CD4-positive, alpha-beta T cell treated with Interleukin-6 for 4 hours (primary cell): ENCODE measurements at places on chromosomes 7 and 10.

DNA sequence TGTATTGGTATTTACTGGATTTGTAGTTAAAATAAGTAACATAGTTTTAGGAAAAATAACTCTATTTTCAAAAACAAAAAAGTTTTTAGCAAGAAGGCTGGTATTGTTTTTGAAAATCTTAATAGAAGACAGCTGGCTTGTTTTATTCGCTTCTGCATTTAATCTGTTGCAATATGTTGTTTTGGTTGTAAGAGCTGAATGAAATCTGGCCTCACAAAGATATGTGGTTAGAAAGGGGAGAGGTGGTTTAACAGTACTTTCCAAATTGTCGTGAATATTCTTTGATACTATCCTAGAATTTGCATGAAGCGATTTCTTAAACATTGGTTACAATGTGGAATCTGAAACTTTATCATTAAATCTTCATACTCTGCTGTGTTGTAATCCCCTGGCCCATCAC is 355.9 kb upstream of the FZD8 start:
- no peak for DNase-seq

DNA sequence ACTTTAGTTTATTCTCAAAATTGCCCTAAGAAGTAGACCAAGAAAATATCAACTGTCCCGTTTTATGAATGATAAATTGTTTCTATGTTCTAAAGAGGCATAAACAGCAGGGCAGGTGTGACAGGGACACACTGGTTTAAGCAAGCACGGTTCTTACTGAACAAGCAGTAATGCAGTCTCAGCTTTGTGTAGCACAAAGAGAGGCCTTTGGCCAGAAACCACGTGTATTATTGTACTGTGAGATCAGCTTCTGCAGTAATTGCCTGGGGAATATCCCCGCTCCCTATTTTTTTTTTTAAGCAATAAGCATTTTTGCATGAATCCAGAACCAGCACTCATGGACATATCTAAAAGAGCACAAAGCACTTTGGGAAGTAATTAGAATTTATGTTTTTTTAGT is 255.4 kb downstream of the WDR11 start:
- DNase-seq: no peak

GRCh38 chr10:89505640-89506275 is 29.6 kb downstream of the SLC16A12 start:
- no peak for DNase-seq

DNA sequence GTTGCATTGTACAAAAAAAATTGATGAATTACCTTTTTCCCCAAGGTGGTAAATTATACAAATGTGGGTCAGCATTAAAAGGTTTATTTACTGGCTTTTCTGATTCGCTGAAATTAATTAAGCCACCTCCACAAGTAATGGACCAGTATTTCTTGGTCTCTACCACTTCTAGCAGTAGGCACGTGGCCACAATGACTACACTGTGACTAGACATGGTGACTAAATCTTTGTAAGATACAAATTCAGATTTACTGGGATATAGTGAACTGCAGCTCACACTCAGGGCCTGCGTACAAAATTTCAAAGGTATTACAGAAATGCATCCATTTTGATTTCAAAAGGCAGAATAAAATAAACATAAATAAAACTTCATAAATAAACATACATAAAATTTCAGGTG is 10.9 kb downstream of the HPSE2 start:
- DNase-seq: no peak

DNA sequence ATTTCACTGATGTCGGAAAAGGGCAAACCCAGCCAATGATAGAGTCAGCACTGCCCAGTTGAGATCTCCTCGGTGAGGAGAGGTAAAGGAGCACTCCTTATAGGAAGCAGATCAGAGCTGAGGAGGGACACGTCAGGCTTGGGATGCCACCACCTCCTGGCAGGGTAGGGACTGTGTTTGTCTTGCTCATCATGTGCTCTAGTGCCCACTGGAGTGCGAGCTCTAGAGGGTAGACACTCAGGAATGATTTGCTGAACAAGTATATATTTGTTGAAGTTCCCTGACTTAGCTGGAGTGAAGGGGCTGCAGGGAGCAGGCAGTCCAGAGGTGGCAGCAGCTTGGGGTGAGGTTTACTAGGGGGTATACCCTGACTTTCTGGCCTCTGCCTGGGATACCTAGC is 146.5 kb downstream of the NOC3L start:
- DNase-seq: no peak

DNA sequence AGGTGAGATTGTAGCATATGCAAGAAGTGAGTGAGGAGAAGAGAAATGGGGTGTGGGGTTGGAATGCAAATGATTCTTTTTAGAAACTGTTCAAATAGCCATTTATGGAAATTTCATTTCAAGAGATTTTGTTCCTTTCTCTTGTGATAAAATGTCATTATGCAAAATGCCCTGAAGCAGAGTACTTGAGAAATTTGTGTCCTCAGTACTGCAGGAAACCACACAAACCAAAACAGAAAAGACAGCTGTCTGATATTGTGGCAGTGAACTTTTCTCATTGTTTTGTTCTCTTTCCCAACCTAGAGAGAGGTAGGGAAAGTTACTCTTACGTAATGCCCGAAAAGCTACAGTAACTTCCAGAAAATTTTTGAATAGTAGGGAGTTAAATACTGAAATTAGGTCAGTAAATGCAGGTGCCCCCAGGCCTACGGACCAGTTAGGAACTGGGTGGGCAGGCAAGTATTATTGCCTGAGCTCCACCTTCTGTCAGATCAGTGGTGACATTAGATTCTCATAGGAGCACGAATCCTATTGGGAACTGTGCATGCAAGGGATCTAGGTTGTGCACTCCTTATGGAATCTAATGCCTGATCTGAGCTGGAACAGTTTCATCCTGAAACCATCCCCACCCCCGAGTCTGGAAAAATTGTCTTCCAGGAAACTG is 34.0 kb downstream of the DLD start:
- DNase-seq: no peak

DNA sequence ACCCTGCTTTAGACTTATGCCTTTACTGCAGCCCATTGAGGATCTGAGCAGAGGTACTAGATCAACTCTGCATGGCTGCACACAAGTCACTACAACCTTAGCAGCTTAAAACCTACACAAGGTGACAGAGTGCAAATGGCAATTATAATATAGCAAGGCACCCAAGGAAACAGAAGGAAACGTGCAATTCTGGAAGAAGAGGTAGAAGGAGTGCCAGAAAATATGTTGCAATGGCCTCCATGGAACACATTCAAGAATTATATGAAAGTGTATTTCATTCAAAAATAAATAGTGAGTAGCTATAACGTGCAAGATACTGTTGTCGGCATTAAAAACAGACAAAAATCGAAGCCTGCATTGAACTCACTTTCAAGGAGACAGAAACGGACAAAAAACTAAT is 2.9 kb upstream of the AKR1C8 start:
- DNase-seq: no peak

GRCh38 chr10:91210435-91210834 is 10.0 kb upstream of the PCGF5 start:
- DNase-seq: peak; percentile 28

DNA sequence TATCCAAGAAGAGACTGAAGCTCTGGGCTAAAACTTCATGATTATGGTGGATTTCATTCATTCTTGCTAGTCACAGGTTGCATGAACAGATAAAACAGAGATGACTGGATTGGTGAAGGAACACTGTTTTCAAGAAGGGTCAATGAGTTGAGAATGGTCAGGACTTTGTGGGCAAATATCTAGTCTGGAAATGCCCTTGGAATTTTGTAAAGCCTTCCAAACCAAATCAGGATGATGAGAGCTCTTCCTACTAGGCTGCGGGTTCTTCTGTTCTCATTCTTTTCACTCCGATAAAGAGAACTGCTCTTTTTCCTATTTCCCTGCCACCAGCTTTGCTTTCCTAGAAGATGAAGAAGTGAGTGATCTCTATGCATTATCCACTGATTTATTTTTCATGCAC is 171.4 kb downstream of the ARID5B start:
- DNase-seq: no peak

DNA sequence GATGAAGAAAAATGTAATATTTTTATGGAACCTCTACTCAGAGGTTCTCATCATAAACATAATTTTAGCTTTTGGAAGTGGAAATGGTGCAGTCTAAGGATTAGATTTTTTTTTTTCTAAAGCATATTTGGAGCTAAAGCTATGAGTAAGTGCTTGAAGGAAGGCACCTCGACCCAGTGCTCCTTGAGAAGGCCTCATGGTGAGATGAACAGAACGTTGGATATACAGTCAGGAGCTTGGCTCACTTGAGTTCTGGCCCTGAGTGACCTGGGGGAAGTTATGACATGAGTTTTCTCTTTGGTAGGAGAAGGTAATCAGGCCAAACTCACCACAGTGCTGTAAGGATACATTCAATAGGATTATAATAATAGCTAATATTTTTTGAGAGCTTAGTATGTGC is 163.3 kb downstream of the JCAD start:
- DNase-seq: no peak

DNA sequence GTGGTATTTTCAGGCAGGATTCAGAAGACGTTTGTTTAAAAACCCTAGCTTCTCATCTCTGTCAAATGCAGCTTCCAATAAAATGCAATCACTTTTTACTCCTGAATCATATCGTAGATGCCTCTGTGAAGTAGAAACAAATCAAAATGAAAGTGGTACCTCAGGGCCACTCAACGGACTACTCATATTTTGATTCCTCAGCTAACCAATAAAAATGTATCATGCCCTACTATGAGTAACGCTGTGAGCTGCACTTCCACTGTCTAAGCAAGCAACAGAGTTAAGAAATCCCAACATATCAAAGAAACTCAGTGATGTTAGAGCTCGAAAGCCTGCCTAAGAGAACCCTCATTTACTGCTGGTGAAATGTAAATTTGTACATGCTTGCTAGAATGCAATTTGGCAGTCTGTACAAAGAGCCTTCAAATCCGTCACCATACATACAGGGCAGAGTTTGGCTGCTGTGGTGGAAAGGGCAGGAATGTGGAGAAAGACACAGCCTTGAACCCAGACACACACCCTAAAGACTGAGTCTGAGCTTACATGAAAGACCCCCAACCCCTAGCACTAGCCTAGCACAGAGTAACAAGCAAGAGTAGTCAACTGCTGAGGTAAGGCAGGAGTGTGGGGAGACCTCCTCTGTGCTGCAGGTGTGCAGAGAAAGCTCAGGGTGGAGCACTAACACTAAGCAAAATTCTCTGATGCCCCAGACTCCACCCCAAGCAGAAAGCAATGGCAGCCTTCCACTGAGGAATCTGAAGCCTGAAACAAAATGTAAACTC is 151.5 kb downstream of the ANK3 start:
- DNase-seq: peak; percentile 2

DNA sequence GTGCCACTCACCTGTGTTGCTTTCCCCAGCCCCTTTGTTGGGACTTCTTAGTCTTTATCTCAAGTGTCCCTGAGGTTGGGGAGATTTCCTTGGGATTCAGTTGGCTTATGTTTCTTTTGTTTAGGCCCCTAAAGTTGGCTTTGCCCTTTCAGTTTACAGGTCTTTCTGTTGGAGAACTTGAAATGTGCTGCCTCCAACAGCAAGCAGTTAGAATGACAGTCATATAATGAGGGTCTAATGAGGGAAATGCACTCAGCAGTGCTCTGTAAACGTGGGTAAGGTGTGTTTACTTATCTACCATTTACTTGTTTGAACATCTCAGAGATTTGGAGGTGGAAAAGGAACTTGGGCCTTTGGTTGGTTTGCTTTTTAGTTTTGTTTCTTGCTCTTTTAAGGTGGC is 191.4 kb upstream of the STK17A start:
- no peak for DNase-seq

- no peak for DNase-seq
Observed at GRCh38 chr7:7867846-7868571, 100.6 kb upstream of the GLCCI1 start.
